ENCODE measurements at places on chromosomes 6 and 20.

- no peak for DNase-seq
These were observed 142.9 kb upstream of the OLIG3 start for GRCh38 chr6:137637121-137637520.

DNA sequence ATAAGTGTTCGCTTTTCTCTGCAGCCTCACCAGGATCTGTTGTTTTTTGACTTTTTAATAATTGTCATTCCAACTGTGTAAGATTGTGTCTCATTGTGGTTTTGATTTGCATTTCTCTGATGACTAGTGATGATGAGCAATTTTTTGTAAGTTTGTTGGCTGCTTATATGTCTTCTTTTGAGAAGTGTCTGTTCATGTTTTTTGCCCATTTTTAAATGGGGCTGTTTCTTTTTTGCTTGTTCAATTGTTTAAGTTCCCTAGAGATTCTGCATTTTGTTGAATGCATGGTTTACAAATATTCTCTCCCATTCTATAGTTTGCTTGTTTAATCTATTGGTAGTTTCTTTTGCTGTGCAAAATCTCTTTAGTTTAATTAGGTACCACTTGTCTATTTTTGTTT, 295.9 kb downstream of the PACRG start:
- no peak for DNase-seq

- DNase-seq = no peak
These were observed 152.7 kb upstream of the ENPP5 start for GRCh38 chr6:46323312-46323965.

DNA sequence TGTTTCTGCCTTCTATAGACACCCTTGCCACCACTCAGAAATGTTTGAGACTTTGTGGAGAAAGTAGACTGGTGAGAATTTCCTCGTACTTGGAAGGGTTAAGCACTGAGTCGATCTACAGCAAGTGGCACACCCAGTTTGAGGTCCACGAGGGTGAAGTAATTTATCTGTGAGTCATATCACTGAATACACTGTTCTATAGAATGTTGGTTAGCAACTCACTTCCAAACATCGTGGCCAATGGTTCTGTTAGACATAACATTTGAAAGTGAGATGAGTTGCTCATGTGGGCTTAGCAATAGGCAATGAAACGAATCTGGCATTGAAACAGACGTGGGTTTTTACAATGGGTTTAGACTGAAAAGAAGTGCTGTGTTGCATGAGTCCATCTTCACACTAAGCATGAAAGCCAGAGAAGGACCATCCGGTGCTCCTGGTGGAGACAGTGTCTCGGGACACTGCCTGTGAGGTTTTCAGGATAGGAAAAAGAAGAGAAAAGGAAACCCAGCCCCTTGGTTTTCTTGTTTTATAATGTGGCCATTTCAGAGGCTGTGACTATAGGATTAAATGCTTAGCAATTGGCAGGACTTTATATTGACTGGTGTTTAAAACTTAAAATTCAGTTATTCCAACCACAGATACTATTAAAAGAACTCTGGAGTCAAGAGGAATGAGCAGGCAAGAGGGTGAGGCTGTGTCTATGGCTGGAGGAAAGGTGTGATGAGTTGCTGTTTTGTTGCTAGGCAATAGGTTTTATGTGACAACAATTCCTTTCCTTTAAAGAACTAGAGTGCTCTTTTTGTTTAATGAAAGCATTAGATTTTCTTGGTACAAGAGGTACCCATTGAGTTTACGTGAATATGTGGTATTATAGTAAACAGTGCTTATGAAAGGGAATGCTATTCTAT, 31.0 kb upstream of the EZR start:
- peak; percentile 67 for DNase-seq

DNA sequence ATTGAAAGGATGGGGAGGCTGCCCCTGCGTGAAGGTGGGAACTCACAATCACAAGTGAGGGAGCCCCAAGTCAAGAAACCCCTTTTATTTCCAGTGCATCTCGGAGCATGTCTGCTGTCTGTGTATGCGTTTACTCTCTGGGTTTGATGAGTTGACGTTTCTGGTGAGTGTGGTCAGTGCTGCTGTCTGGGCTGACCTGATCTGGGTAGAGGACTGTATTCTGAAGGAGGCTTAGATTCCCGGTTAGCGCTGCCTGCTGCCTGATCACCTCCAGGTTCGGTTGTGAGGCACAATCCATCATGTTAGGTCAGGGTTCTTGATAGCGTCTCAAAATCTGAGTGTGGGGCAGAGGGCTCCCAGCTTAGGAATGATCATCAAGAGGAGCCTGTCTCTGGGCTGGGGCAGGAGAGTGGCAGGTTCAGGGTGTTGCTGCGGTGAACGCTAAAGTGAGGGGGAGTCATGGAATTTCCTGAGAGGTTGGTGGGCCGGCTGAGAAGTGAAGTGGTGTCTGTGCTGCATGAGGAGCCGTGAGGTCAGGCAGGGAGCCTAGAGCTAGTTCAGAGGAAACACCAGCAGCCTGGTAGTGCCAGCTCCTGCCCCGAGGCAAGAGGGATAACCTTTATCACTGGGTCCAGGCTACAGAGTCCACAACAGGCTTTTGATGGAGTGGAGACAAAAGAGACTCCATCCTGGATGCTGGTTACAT, 225.3 kb upstream of the CST7 start:
- DNase-seq = no peak

DNA sequence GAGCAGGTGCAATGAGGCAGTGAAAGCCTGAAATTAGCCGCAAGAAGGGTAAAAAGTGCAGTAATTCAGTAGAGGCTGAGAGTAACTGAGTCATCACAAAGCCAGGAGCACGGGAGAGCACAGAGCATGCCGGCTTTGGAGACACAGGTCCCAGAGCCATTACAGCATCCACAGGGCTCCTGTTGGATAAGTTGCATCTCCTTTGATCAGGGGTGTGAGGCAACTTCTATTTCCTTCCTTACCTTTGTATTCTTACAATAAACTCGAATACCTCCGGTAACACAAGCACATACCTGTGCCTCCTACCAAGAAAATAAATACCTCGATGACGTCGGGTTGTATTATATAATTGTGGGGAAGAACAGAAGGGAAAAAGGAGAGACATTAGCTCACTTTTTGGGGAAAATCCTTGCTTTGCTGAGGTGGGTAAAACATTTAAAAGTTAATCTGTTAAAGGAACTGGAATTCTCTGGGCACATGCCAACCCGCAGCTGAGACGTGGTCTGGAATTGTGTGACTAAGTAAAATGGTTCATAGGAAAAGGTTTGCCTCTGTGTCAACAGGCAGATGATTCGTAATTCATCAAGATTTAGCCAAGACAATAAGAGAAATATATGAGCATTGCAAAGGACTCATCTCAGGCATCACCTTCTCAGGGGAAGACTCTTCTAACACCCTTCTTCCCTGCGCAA, 360.7 kb upstream of the ZFP64 start:
- no peak for DNase-seq

DNA sequence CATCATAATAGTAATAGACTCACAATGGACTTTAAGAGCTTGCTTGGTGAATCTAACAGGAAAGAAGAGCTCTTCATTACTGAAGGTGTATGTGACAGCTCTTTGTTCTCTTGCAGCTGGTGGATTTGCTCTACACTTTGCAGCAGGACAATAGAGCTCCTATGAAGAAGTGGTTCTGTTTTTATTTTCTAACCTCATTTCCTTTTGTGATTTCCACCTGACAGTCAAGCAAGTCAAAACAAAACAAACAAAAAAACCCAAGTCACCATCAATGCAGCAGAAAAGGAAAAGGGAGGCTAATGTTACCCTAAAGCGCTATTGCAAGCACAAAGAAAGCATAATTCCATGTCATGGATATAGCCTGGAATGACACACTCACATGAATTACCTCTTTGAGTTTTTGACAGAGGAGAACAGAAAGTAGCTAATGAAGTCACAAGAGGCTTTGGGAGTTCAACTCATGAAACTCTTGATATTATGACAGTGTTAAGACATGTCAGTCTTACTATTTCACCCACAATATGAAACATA, 1188.1 kb downstream of the EPHA7 start:
- no peak for DNase-seq

- DNase-seq = no peak
These were observed 13.6 kb upstream of the CEP85L start for GRCh38 chr6:118665011-118665410.

DNA sequence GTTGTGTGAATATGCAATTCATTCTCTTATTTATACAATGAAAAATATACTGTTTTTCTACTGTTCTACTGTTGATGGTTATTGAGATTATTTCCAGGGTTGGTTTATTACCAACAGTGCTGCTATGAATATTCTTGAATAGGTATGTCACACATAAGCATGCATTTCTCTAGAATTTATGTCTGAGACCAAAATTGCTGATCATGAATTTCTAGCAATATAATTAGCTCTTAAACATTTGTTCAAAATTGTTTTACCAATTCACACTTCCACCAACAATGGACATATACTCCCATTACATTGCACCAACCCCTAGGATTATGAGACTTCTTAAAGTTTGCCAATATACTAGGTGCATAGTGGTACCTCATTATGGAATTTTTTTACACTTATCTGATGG, 164.1 kb upstream of the KCNQ5 start:
- no peak for DNase-seq

GRCh38 chr6:30719791-30720737, at the start of gene TUBB:
Gene TUBB, plus strand, starts transcription at chr6:30720352. Its CDS starts 155 bp downstream, at chr6:30720507.
- DNase-seq = peak; percentile 96

GRCh38 chr20:63490416-63490815, 8.5 kb downstream of the EEF1A2 start:
- no peak for DNase-seq

DNA sequence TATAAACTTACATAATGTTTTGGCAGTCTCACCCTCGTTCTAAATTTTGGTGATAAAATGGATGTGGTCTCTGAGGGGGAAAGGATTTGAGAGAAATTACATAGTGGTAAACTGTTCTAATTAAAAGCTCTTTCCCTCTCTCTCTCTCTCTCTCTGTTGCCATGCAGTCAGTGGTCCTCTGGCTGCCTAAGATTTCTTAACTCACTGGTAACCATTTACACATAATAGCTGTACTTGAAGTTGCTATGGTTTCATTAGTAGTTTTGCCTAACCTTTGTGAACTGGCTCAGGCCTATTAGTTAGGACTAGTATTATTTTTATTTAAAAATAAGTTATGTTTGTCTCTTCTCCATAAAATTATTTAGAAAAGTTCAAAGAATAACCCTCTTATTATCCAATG, 42.0 kb downstream of the MAPK14 start:
- no peak for DNase-seq
